ENCODE measurements at places on chromosomes 2 and 18.

DNA sequence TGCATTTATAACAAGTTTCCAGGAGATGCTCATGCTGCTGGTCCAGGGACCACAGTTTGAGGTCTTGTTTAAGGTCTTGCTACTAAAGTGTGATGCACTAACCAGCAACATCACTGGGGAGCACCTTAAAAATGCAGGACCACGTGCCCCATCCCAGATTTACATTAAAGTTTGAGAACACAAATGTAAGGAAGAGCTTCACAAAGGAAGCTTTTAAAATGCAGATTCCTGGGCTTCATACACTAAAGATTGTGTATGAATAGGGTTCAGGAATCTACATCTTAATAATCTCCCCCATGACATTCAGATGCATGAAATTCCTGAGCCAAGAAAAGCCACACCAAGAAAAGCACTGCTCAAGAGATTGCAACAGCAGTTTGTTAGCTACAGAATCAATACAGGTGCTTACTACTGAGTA lies 235.3 kb upstream of the TANK start:
- no peak for DNase-seq

DNA sequence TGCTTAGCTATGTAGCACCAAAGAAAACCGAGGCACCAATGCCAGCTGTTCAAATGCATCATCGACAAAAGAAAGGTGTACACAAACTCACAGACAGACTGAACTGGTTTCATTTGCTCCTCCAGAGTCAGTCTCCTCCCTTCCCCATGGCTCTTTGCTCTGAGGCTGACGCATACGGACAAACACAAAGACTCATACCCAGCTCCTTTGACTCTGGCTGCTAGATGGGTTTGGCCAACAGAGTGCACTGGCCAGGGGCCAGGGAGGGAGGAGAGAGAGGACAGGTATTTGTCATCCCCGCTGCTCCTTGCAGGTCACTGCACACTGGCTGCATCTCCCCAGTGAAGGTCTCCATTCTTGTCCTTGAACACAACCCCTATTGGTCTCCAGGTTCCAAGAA lies 40.7 kb downstream of the DNER start:
- DNase-seq: no peak

DNA sequence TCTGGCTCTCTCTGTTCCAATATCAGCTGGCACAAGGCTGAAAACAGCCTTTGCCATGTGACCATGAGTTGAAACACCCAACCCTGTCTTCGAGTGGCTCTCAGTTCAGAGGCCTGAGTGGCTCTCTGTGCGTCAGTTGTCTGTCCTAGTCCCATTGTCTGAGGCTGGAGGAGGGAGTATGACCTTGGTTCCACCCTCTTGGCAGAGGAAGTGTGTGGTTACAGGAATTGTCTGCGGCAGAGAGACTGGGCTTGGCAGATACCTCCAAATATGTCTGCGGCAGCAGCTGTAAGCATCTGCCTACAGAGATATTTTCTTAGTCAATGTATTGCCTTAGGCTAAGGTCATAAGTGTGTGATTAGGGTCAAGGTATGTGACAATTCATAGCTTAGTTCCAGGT lies 32.6 kb downstream of the CNGA3 start:
- DNase-seq: no peak

- no peak for DNase-seq
Observed at GRCh38 chr2:56008661-56009431, 85.3 kb upstream of the EFEMP1 start.

GRCh38 chr2:160931531-160931930 lies 228.7 kb upstream of the TANK start:
- no peak for DNase-seq

GRCh38 chr18:50313031-50313607 lies 25.6 kb upstream of the CXXC1 start:
- no peak for DNase-seq

DNA sequence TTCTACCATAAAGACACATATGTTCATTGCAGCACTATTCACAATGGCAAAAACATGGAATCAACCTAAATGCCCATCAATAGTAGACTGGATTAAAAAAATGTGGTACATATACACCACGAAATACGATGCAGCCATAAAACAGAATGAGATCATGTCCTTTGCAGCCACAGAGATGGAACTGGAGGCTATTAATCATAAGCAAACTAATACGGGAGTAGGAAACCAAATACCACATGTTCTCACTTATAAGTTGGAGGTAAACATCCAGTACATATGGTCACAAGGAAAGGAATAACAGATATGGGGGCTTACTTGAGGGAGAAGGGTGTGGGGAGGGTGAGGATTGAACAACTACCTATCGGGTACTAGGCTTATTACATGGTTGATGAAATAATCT lies 7.7 kb downstream of the HMSD start:
- DNase-seq: no peak

DNA sequence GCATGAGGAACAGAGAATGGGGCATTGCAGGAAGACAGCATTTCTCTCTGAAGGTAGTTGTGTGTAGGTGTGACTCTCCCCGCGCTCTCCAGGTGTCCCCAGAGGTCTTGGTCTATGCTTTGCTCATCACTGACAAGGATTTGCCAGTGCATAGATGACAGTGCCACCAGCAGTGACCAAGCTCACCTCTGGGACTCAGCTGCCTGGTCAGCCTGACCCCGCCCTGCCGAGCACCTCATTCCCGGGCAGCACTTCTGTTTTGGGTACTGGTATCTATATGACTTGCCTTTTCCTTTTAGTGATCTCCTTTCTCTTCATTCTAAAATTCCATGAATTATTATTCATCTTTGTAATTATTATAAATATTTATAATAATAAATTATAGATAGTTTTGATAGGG lies 59.1 kb downstream of the GBX2 start:
- no peak for DNase-seq

DNA sequence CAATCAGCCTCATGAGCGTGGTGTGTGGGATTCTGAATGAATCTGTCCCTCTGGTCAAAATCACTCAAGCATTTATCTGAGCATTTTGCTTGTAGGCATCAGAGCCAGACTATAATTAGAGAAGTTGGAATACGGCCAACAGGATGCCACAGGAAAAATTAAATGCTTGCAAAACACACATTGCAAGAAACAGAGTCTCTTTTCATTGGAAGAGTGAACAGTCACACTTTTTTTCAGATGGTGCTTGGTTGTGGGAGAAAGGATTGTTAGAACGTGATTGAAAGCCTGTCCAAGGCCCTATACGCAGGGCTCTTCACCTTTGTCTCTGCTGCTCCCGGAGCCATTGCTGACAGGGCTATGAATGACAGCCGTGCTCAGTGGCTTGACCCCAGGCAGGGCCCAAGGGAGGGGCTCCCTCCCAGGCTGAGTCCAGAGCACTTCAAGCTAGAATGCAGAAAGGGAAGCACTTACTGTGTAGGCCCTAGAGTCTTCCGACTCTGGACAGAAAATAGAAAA lies 59.8 kb downstream of the SNTG2 start:
- DNase-seq: no peak

DNA sequence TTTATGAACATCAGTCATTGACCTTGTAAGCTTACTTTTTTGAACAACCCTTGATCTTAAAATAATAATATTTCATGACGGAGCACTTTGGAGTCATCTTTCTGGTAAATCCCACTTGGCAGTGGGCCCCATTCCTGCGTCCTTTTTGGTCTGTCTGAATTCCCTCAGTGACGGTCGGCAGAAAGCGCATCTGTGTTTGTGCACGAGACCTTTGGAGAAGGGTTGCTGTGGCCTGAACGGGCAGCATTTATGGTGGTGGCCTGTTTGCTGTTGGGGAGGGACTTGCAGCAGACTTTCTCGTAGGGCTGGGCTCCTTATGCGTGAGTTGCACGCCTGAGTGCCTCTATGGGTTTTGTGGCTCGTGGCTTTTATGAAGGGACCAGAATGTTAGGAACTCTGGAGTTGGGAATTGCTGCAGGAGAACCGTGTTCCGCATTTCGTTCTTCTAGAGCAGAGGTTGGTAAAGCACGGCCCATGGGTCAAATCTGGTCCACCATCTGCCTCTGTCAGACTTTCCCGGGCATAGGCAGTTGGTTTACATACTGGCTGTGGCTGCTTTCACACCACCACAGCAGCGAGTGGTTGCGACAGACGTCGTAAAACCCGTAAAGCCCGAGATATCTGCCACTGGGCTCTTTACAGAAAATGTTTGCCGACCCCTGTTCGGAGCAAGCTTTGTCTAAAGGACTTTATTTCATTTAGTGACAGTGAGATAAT lies 30.8 kb downstream of the LPIN1 start:
- DNase-seq: no peak

GRCh38 chr2:157231476-157231875 lies 26.0 kb upstream of the GALNT5 start:
- DNase-seq: no peak

GRCh38 chr18:70181015-70181414 lies 24.5 kb downstream of the RTTN start:
- no peak for DNase-seq

DNA sequence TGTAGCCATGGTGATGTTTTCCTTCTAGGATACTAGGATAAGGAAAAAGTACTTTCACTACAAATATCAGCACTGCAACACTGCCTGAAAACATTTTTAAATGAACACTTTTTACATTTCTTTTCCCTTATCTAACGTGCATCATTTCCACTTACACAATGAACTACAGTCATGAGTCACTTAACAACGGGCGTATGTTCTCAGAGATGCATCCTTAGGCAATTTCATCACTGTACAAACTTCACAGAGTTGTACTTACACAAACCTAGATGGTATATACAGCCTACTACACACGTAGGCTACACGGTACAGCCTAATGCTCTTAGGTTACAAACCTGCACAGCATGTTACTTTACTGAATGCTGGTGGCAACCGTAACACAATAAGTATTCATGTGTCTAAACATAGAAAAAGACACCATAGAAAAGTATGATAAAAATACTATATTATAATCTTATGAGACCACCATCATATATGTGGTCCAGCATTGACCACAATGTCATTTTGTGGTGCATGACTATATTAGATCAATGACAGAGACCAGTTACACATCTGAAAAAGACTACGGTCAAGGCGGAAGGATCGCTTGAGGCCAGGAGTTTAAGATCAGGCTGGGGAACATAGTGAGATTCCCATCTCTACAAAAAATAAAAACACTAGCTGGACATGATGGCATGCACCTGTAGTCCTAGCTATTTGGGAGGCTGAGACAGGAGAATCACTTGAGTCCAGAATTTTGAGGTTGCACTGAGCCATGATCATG lies 39.8 kb downstream of the WDR33 start:
- no peak for DNase-seq

DNA sequence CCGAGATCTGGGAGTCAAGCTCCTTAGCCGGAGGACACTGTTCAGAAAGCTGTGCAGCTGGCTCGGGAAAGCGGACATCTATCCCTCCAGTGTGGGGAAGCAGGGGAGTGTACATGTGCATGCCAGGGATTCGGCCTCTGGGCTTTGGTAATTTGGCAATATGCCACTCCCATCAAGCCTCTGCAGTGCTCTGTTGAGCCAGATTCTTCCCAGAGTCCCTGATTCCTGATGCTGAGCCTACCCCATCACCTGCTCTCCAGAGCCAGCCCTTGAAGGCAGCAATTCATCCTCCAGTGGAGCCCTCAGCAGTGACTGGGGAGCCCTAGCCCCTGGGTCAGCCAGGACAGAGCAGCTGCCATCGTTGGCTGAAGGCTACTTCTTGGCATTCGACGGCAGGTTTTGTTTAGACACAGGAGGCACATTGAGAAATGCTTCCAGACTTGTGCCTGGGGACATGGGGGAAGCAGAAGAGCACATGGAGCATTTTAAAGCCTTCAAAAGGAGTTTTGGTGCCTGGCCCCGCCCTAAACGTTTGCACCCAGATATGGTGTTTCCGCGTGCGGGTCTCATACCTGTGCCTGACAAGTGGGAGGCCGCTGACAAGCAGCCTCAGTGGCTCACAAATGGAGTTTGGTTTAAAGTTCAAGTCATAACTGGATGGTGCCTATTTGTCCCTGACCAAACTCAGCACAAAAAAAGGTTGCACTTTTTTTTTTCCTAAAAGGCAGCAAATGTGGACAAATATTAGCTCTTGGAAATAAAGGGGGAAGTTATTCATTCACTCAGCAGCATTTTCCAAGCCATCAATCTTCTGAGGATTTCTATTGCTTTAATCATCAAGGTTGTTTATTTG lies 272.8 kb downstream of the CYRIA start:
- no peak for DNase-seq

DNA sequence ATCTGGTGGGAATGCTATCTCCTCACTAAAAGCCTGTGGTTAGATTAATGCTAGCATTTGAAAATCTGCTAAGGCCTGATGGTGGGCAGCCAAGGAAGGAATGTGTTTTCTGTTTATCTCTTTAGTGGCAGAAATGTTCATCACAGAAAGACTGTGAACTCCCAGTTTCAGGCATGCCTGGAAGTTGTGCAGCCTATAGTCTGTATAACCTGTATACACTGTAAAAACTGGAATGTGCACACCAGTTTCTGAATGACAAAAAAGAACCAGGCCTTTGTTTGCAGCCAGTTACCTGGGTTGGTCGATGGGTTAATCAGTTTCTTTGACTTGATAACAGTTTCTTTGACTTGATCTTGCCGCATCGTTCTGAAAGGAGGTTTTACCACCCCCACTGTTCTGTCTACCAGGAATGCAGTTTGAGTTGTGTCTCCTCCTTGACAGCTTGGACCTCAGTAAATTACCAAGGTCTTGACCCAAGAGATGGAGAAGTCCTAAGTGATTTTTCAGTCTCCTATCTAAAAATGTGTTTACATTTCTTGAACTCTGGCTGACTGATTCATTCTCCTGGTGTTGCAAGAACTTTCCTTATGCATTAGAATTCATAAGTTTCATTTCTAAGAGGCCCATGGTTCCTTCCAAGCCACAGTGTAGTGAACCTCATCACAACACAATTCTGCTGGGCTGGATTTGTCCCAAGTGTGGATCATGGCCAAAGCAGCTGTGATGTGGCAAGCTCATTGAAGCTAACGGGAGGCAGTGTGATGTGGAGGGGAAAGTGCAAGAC lies 62.2 kb downstream of the KIAA2012 start:
- DNase-seq: no peak

DNA sequence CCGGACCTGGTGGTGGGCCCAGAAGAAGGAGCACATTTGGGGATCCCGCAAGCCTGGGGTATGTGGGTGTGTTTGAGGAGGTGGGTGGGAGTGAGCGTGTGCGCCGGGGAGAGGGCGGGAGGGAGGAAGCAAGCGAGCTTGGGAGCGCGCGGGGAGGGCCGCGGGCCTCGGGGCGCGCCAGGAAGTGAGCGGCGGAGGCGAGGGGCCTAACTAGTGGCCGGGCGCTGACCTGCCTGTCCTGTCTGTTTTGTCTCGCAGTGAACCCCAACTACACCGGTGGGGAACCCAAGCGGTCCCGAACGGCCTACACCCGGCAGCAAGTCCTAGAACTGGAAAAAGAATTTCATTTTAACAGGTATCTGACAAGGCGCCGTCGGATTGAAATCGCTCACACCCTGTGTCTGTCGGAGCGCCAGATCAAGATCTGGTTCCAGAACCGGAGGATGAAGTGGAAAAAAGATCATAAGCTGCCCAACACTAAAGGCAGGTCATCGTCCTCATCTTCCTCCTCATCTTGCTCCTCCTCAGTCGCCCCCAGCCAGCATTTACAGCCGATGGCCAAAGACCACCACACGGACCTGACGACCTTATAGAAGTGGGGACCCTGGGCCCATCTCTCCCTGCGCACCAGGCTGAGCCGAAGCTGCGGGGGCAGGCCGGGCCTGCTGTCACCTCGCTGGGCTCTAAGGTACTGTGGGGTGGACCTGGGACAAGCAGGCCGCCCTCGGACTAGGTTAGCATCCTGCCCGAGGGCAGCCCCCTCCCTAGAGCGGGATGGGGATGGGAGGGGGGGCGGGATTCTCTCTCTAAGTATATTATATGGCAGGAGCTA lies 1.2 kb downstream of the HOXD4 start:
- DNase-seq: no peak

GRCh38 chr2:20378891-20379519 lies 28.4 kb upstream of the PUM2 start:
- DNase-seq: no peak

Measured in stimulated activated CD8-positive, alpha-beta memory T cell treated with anti-CD3 and anti-CD28 coated beads, Interleukin-15, amount 100 ng/mL, for 48 hours (primary cell).